ENCODE measurements at places on chromosomes 13 and 19.

DNA sequence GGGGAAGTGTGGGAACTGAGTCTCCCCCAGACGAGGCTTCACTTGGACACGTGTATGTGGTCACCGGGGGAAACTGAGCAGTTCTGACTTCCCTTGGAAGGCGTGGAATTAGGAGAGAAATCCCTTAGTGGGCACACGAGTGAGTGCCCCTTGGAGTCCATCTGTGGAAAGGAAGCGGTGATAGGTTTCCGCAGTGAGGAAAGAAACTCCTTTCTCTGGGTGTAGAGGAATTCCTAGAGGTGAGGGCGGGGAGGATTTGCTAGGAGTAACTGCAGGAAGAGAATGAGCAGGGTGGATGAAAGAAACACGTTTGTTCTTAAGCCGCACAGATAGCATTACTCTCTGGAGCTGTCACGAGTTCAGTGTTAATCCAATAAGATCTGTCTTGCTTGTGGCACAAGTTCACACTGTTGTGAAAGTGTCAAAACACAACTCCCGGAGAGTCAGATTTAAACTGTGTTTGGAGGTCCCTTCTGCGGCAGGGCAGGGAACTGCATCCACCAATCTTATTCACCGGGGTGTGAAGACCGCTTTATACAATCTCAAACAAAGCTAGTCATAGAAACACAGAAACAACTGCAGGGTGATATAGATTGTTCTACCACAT lies 1.2 kb downstream of the KL start:
- no peak for DNase-seq

GRCh38 chr19:45852983-45853382 lies 10.0 kb downstream of the SYMPK start:
- no peak for DNase-seq

GRCh38 chr19:38405276-38405675 lies 2.4 kb downstream of the FAM98C start:
- DNase-seq = no peak

- peak; percentile 81 for DNase-seq
Observed at GRCh38 chr19:43463381-43464133, 1.9 kb downstream of the LYPD3 start.

GRCh38 chr13:98998831-98999638 lies 21.2 kb upstream of the DOCK9 start:
- DNase-seq = no peak

DNA sequence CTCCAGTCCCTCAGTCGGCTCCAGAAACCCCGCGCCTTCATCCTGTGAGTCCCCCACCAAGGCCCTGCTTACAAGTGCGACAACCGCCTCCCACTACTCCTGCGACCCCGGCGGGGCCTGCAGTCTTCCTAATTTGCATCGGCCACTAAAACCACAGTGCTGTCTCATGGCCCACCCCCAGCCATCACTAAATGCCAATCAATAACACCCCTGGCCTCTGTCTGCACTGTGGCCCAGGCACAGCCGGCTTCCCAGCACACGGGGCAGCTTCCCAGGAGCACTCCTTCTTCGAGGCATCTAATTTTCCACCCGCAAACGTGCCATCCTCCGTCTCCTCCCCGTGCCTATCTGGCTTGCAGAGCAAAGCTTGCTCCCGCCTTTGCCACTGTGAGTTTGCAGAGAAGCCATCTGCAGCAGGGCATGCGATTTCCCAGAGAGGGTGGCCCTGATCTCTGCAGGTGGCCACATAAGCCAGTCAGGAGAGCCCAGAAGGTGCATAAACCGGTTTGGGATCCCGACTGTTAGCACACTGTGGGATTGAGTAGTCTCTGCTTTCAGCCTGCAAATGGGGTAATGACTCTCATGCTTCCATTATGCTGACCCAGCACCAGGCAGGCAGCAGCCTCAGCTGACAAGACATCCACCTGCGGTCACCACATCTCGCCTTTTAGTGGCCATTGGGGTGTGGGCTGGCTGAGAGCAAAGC lies 34.0 kb upstream of the USE1 start:
- DNase-seq = no peak

GRCh38 chr19:29724102-29724641 lies 9.1 kb upstream of the C19orf12 start:
- no peak for DNase-seq

GRCh38 chr13:72379581-72379980 lies 347.8 kb downstream of the MZT1 start:
- no peak for DNase-seq

DNA sequence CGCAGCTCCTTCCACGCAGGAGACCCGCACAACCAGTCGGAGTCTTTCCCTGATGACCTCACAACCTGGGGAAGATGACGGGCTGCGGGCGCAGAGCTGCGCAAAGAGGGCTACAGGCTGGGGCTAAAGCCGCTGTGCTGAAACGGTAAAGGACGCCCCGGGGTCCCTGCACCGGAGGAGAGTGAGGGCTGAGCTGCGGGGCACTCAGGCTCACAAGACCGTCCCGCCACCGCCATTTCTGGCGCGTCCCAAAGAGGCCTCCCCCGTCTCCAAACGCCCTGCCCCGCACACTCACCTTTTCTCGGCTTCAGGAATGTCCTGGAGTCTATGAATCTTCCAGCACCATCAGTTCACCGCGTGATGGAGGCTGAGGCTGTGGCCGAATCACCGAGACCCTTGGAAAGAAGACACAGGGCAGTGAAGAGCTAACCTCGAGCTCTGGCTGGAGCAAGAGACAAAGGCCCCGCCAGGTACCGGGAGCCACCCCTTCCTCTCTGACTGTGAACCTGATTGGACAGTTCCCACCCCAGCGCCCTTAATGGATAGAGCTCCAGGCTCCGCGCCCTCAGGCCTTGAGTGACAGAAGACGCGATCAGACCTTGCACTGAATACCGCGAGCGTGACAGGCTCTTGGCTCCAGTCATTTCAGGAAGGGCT lies 41.8 kb upstream of the ZNF429 start:
- DNase-seq = no peak

GRCh38 chr13:60379837-60380565 lies 17.0 kb upstream of the TDRD3 start:
- no peak for DNase-seq

DNA sequence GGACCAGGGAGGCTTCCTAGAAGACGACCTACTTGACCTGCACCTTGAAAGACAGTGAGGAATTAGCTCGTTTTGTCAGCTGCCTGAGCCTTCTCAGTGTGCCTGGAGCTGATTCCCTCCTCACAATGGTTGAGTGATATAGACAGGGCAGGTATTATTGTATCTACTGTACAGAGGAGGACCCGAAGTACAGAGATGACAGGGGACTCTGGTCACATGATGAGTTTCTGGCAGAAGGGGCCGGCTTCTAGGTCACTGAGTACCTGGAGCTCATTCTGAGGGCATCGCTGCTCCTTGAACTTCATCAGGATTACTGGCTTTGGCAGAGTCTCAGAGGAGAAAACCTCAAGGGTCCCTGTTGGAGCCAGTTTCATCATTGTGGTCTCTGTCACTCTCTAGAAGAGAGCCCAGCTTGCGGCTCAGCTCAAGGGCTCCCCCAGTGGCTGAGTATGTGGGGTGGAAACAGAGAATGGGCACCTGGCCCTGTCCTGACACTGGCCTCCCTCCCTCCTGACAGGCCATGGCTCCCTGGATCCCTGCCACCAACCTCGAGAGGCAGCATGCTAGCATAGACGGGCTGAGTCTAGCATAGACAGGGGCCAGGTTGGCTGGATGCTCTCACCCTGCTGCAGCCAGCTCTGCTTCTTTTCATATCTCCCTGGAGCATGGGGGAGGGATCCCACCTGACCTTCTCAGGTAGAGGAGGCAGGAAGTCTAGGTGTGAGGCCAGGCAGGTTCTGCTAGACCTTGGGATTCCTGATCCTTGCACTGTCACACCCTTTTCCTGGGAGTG lies 38.7 kb downstream of the NFIX start:
- no peak for DNase-seq

DNA sequence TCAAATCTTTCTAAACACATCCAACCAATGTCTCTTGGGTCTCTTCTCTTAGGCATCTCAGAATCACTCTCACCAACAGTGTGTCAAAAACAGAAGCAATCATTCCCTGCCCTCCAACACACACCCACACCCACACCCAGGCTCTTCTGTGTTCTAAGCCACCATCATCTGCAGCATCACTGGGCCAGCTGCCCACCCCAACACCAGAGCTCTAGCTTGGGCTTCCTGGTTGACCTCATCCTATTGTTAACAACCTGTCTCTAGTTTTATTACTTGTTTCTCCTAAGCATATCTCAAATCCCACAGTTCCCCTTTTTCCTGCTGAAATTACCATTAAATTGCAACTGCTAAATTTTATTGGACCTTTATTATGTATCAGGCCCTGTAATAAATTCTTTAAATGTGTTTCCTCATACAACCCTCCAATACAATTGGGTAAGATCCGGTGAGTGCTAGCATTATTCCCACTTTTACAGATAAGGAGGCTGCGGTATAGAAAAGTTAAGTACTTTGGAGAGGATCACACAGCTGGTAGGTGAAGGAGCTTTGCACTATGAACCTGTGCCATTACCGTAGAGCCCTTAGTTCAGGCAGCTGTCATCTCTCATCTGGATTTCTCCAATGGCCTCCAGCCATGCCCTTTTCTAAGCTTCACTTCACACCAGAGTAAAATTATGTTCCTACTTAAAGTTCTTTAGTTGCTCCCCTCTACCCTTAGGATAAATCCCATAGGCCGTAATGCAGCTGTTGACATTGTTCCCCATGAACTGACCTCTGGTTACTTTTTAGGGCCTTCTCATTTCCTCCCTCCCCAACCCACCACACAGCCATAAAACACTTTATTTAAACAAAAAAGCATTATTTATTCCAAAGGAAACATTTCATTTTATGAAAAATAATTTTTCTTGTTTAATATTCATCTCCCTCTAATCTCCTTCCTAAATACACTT lies 227.7 kb downstream of the B3GLCT start:
- no peak for DNase-seq

DNA sequence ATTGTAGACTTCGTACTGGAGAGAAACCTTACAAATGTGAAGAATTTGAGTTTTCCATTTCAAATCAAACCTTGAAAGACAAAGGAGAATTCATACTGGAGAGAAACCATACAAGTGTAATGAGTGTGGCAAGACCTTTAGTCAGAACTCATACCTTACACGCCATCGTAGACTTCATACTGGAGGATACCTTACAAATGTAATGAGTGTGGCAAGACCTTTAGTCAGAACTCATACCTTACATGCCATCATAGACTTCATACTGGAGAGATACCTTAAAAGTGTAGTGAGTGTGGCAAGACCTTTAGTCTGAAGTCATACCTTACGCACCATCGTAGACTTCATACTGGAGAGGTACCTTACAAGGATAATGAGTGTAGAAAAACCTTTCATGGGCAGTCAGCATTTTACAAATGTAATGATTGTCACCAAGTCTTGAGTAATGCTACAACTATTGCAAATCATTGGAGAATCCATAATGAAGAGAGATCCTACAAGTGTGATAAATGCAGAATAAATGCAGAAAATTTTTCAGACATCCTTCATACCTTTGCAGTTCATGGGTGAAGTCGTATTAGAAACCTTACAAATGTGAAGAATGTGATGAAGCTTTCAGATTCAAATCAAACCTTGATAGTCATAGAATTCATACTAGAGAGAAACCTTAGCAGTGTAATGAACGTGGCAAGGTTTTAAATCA lies 14.7 kb downstream of the ZNF765 start:
- no peak for DNase-seq

GRCh38 chr13:21548577-21548976 lies 55.4 kb downstream of the MICU2 start:
- no peak for DNase-seq

GRCh38 chr19:15432018-15432494 lies 13.3 kb upstream of the AKAP8L start:
- no peak for DNase-seq

GRCh38 chr13:111610081-111610480 lies 289.6 kb downstream of the TEX29 start:
- no peak for DNase-seq

DNA sequence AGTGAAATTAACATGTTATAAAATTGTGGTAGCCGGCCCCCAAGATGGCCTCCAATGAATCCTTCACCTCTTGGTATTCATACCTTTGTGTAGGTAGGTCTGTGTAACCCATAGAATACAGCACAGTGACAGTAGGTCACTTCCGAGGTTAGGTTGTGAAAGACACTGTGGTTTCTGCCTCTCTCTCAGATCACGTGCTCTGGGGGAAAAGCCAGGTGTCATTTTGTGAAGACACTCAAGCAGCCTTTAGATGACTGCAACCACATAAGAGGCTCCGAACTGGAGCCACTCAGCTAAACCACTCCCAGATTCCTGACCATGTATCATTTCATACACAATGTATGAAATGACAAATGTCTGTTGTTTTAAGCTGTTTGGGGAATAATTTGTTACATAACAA lies 9.8 kb upstream of the USPL1 start:
- no peak for DNase-seq

- DNase-seq = no peak
Observed at GRCh38 chr13:102911336-102911735, 65.5 kb downstream of the ERCC5 start.

GRCh38 chr13:66888698-66889097 lies 341.4 kb downstream of the PCDH9 start:
- no peak for DNase-seq

- DNase-seq = no peak
Observed at GRCh38 chr13:91295712-91296410, 51.6 kb upstream of the MIR17HG start.

DNA sequence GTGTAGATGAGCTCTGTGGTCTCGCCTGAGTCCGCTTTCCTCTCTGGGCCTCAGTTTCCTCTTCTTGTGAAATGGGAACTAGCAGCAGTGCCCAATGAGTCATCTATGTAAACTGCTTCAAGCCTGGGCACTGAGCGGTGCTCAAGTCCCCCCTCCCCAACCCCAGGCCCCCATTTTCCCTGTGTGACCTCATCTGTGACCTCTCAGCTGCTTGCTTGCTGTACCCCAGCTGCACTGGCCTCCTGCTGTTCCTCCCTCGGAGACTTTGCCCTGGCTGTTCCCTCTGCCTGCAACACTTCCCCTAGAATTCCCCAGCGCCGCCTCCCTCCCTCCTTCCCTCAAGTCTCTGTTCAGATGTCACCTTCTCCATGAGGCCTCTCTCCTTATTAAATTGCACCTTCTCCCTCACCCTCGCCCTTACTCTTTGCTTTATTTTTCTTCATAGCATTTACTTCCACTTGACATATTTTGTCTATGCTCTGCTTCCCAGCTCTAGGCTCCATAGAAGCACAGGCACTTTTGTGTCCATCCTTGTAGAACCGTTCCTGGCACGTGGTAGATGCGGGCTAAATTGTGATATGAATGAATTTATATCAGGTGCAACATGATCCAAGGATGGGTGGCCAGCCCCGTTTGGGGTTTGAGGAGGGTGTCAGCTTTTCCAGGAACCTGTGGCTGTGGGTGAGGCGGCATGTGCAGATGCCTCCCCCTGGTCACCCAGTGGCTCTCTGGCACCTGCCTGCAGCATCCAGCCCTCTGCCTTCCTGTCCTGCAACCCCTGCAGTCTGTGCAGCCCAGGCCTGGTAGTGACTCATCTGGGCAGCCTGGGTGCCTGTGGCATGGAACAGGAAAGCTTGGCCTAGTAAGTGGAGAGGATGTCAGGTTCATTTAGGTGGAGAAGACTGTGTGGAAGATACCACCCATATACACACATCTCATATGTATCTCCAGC lies 26.3 kb downstream of the SIPA1L3 start:
- no peak for DNase-seq

GRCh38 chr13:28637714-28638355 lies 21.1 kb upstream of the POMP start:
- DNase-seq = no peak

- no peak for DNase-seq
Observed at GRCh38 chr13:48184260-48184659, 48.7 kb upstream of the ITM2B start.
